IMR-90 (cell line): ENCODE measurements at places on chromosomes 7 and 10. TPM values are rescaled to one million over a fixed set of nuclear protein-coding genes. Genes with fewer than 3 reads are reported as not detected.

DNA sequence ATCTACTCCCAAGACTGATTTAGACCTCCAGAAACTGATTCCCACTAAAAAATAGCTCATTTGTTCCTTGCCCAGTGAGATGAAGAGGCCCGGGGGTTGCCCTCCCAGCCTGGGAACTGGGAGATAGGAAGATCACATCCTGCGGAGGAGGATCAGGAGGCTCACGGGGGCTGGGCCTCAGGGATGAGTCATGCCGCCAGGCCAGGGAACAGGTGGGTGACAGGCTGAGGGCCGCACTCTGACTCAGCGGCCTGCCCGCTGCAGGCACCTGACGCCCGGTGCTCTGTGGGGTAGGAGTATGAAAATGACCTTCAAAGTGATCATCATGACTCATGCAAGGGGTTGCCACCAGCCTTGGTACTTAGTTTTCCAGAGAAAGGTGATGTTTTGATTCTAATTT is 104.5 kb upstream of the ZPBP start:
- no peak overlapping the region for H3K27ac ChIP-seq
- no peak overlapping the region for H3K4me3 ChIP-seq
- H3K4me1 ChIP-seq, result no peaks in the 10 kb centered on the region
- no peaks in the 10 kb centered on the region for H3K36me3 ChIP-seq
- no peaks in the 10 kb centered on the region for H3K27me3 ChIP-seq
- DNase-seq, result no peak

DNA sequence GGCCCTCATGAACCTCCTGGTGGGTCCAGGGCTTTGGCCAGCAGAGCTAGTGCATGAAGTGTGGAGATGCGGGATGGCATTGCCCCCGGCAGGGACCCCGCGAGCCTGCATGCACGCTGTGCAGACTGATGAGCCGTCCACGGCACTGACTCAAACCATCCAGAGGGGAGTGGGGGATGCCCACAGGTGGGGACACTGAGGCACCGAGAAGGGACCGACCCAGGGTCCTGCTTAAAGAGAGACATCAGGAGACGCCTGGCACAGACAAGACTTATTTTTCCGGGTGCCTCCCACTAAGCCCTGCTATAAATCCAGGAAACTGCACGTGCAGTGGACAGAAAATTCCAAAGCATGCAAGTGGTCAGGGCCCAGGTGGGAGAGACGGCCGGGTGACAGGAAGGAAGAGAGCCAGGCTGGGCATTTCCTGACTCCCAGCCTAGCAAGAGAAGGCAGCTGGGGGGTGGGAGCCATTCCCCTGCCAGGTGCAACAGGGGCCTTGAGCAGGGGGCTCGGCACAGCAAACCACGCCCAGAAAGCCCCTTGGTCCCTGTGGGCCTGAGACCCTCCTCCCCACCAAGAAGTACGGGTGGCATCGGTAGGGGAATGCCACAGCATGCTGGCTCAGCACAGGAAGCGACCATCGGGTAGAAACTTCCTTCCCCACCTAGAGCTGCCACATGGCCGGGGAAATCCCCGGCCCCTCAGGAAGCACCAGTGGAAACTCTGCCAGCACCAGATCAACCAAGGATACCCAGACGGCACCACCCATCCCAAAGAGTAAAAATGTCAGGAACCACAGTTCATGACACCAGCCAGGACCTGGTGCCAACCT is 91.5 kb downstream of the FOXL3 start:
- H3K4me3 ChIP-seq, result no peak overlapping the region
- no peak overlapping the region for H3K27ac ChIP-seq
- no peaks in the 10 kb centered on the region for H3K4me1 ChIP-seq

DNA sequence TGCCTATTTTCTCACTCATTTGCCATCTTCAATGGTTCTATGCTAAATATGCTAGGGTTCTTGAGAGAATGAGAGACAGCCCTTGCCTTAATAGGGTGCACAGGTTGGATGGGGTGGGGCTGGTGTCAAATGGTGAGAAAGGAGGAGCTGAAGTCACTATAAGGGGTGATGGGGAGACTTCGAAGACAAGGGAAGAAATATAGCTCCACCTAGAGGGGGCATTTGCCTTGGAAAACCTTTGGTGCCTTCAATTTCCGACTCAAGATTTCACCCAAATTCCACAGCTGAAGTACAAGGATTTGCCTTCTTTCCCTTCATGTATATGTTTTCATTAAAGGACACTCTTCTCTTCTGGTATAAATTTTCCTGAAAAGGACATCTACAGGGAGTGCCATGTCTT is 5.6 kb downstream of the PTN start:
- H3K4me1 ChIP-seq, result no peaks in the 10 kb centered on the region; the same call in 1 of the 2 replicates
- no peak overlapping the region for H3K27ac ChIP-seq
- no peaks in the 10 kb centered on the region for H3K27me3 ChIP-seq

- no peaks in the 10 kb centered on the region for H3K36me3 ChIP-seq
- no peak overlapping the region for H3K4me3 ChIP-seq
- H3K27me3 ChIP-seq, result peaks cover 99% of the 10 kb centered on the region
- no peak overlapping the region for H3K27ac ChIP-seq
- H3K4me1 ChIP-seq, result no peaks in the 10 kb centered on the region; the same call in 1 of the 2 replicates
Observed at GRCh38 chr10:123142701-123143161, 5.2 kb upstream of the HMX2 start.

- no peak overlapping the region for H3K27ac ChIP-seq
- H3K27me3 ChIP-seq, result no peaks in the 10 kb centered on the region
- no peaks in the 10 kb centered on the region for H3K36me3 ChIP-seq
- no peak for DNase-seq
- H3K4me1 ChIP-seq, result no peaks in the 10 kb centered on the region
Observed at GRCh38 chr7:11650030-11650429, 182.0 kb downstream of the THSD7A start.

- H3K4me3 ChIP-seq, result no peak overlapping the region
- DNase-seq, result no peak
- H3K4me1 ChIP-seq, result no peaks in the 10 kb centered on the region
- H3K36me3 ChIP-seq, result no peaks in the 10 kb centered on the region
Observed at GRCh38 chr10:104809288-104810090, 168.4 kb downstream of the SORCS3 start.

DNA sequence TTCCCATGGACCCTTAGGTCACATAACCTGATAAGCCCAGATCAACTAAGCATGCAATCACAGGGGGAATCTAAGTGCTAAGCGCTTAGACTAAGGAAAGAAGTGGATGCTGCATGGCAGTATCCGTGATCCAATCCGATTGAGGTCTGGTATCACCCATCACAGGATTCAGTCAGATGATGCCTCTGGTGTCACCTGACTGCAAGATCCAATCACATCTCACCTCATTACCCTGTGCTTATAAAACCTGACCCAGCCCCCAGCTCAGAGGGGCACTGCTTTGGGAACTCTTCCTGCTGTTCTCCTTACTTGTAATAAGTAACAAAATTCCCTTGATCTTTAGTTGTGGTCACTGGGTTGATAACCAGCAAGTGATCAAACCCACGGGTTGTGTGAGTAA is 84.7 kb upstream of the TMEM168 start:
- no peaks in the 10 kb centered on the region for H3K27me3 ChIP-seq
- H3K27ac ChIP-seq, result no peak overlapping the region
- no peak overlapping the region for H3K4me3 ChIP-seq
- no peak for DNase-seq
- H3K36me3 ChIP-seq, result peaks cover 3% of the 10 kb centered on the region; the same call in 1 of the 2 replicates

DNA sequence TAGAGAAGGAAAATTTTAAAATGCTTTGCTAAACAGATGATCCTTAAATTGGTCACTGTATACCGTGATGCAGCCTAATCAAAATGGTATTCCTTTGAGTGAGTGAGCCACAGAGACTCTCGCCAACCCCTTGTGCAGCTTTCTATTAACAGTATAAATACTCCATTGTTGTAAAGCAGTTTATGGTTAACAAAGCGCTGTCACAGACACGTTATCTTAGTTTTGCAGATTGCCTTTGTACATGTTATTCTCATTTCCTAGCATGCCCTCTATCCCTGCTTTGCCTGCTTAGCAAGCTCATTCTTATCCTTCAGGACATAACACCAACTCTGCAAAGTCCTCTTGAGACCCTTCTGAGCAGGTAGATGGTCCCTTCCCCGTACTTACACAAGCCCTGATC is 694.4 kb downstream of the AUTS2 start:
- no peak overlapping the region for H3K4me3 ChIP-seq
- H3K36me3 ChIP-seq, result no peaks in the 10 kb centered on the region
- H3K4me1 ChIP-seq, result no peaks in the 10 kb centered on the region
- DNase-seq, result no peak

- peaks cover 34% of the 10 kb centered on the region for H3K4me1 ChIP-seq
- DNase-seq, result no peak
- peaks cover 4% of the 10 kb centered on the region; the same call in 1 of the 2 replicates for H3K36me3 ChIP-seq
Observed at GRCh38 chr7:5630670-5631069, 150.8 kb downstream of the RNF216 start.

CNNM2 gene
- 5.6 and 6.4 TPM in 2 replicates for total RNA-seq

SUGCT gene
- total RNA-seq, result 5.9 and 7.5 TPM in 2 replicates

PON1 gene
- not detected in 2 replicates for total RNA-seq

PLXNA4 gene
- under 0.01 TPM in 2 replicates for total RNA-seq

CCDC172 gene
- not detected in 2 replicates for total RNA-seq
